H9 (cell line): ENCODE measurements at places on chromosomes 3 and 15. TPM values are rescaled to one million over a fixed set of nuclear protein-coding genes. Genes with fewer than 3 reads are reported as not detected.

Gene SERINC4
- 0.17 and 0.26 TPM in 2 replicates for total RNA-seq

Gene CIP2A
- 34.2 and 38.8 TPM in 2 replicates for total RNA-seq

Gene SLC38A3
- total RNA-seq = 1.4 and 3.2 TPM in 2 replicates

Gene GUCA1C
- not detected in 2 replicates for total RNA-seq

Gene P2RY12
- not detected in 2 replicates for total RNA-seq

Gene ANKRD63
- 0.26 and 0.46 TPM in 2 replicates for total RNA-seq

Gene ZPLD1
- not detected in 2 replicates for total RNA-seq

Gene RETNLB
- not detected in 2 replicates for total RNA-seq

Gene MB21D2
- total RNA-seq = 19.1 and 20.8 TPM in 2 replicates

Gene GABRB3
- 98.2 and 112 TPM in 2 replicates for total RNA-seq

Gene DYNLT2B
- 12.4 and 14.1 TPM in 2 replicates for total RNA-seq

Gene OCA2
- 0.31 and 0.44 TPM in 2 replicates for total RNA-seq

Gene SLC2A2
- total RNA-seq = not detected in 2 replicates

Gene RASGRF1
- 0.33 and 0.48 TPM in 2 replicates for total RNA-seq

Gene ITIH3
- total RNA-seq = not detected in 2 replicates

Gene GRM7
- 0.28 and 0.70 TPM in 2 replicates for total RNA-seq

Gene MNS1
- total RNA-seq = 4.2 and 4.3 TPM in 2 replicates

Gene RBP2
- not detected in 2 replicates for total RNA-seq

Gene TLR9
- total RNA-seq = not detected in 2 replicates

Gene TM6SF1
- total RNA-seq = 0.96 and 0.99 TPM in 2 replicates

Gene CCR1
- total RNA-seq = not detected in 2 replicates

Gene PTPN23
- 38.0 and 42.2 TPM in 2 replicates for total RNA-seq

Gene CHSY1
- 68.3 and 68.9 TPM in 2 replicates for total RNA-seq

Gene GHSR
- not detected in 2 replicates for total RNA-seq

Gene FBXO40
- 0.04 and 0.15 TPM in 2 replicates for total RNA-seq

Gene PDZRN3
- 5.5 and 5.9 TPM in 2 replicates for total RNA-seq

Gene SELENOK
- 30.3 and 34.6 TPM in 2 replicates for total RNA-seq

Gene AEN
- total RNA-seq = 132 and 136 TPM in 2 replicates

Gene LEKR1
- total RNA-seq = 0.22 TPM in 1 of 2 replicates, not detected in the other

Gene PLOD2
- 17.9 and 19.3 TPM in 2 replicates for total RNA-seq

Gene MAP6D1
- 5.6 and 7.1 TPM in 2 replicates for total RNA-seq

Gene PLSCR5
- not detected in 2 replicates for total RNA-seq

Gene TICRR
- 26.0 TPM in 2 replicates for total RNA-seq

Gene ITIH4
- 3.0 and 3.4 TPM in 2 replicates for total RNA-seq

Gene PXK
- 3.3 and 3.4 TPM in 2 replicates for total RNA-seq
